ENCODE measurements at places on chromosomes 16 and 17.
A peak's percentile ranks its signal among the peaks of the same experiment; 100 is the strongest.

- DNase-seq = peak; percentile 95
Measured at GRCh38 chr17:781805-782731, at the start of the genes GLOD4 and MRM3. Gene GLOD4, minus strand, starts transcription at chr17:782280. Its CDS starts 25 bp downstream, at chr17:782255. Gene MRM3, plus strand, starts transcription at chr17:782353. Its CDS starts 26 bp downstream, at chr17:782379.

- peak; percentile 48 for DNase-seq
Measured at GRCh38 chr16:85316321-85316919, 204.1 kb upstream of the CIBAR2 start.

- peak; percentile 81 for DNase-seq
Measured at GRCh38 chr16:29900102-29900887, at the start of gene ASPHD1. Gene ASPHD1, plus strand, starts transcription at chr16:29900488. Its CDS starts 484 bp downstream, at chr16:29900972.

GRCh38 chr17:78266231-78266631 lies 34.8 kb downstream of the TMEM235 start:
- no peak for DNase-seq

- DNase-seq = no peak
Measured at GRCh38 chr17:9268546-9268945, 247.2 kb downstream of the NTN1 start.

DNA sequence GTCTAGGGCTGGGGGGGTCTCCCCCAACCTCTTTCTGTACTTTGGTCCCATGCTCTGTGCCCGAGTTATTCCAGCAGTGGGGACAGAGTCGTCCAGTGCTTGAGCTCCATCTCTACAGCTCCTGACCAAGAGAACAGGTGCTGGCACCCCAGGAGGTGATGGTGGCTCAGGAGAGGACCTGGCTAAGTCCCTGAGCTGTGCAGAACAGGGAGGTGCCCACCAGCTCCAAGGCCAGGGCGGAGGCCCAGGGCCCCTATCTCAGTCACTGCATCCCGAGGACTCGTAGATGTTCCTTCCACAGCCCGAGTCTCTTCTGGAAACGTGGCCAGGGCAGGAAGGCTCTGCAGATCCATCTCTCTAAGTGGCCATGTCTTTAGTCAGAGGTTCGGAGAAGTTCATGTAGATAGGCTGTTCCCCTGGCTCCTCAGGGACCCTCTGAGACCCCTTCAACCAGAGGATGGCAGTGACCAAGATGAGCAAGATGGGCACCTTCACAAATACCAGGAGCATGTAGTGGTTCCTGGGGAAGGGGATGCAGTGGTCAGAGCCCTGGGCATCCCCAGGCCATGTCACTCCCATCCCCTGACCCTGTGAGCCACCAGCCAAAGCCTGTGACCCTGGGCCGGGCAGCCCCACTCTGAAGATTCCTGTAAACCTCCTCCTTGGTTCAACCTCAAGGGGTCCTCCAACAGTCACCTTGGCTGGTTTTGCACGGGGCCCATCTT lies 8.7 kb downstream of the CD300LB start:
- DNase-seq = no peak

DNA sequence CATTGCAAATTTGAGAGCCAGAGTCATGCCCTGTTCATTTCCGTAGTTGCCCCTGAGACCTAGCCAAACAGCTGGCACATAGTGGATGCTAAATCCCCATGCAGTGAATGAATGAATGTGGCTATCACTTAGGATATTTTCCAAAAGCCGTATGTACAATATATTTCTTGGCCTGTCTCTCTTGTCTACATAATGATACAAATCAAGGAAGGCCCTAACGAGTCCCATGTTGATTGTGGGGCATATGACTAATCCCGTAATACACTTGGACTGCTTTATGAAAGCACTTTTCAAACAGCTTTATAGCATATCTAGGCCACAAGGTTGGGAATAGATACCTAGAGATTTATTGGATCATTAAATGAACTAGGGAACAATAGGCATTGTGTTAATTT lies 478.0 kb downstream of the SLC39A11 start:
- no peak for DNase-seq

DNA sequence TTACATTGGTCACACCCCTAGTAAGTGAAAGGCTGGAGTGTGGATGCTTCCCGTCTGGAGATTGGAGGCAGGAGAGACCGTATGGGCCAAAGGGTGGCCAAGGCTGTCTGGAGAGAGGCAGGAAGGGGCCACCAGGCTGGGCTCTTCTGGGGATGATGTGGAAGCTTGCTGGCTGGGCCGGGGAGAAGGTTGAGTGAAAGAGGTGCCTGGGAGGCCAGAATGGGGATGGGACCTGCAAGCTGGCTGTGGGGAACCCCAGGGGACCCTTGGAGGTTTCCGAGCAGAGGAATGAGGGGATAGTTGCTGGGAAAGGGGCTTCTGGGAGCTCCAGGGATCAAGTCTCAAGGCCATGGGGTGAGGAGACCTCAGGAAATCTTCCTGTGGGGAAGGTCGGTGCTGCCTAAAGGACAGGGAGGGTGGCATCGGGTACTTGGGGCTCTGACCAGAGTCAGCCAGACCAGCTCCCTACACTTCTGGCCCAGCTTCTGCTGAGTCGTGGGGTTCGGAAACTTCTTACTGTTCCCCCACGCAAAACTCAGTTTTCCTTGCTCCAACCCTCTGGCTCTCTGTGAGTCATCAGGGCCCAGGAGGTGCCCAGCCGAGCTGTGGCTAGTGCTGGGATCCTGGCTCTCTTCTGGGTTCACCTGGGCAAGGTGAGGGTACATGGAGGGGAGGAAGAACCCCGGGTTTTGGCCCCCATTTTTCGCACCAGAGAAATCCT lies 3.1 kb downstream of the MRC2 start:
- no peak for DNase-seq

- no peak for DNase-seq
Measured at GRCh38 chr17:30345527-30346075, 11.7 kb upstream of the TMIGD1 start.

DNA sequence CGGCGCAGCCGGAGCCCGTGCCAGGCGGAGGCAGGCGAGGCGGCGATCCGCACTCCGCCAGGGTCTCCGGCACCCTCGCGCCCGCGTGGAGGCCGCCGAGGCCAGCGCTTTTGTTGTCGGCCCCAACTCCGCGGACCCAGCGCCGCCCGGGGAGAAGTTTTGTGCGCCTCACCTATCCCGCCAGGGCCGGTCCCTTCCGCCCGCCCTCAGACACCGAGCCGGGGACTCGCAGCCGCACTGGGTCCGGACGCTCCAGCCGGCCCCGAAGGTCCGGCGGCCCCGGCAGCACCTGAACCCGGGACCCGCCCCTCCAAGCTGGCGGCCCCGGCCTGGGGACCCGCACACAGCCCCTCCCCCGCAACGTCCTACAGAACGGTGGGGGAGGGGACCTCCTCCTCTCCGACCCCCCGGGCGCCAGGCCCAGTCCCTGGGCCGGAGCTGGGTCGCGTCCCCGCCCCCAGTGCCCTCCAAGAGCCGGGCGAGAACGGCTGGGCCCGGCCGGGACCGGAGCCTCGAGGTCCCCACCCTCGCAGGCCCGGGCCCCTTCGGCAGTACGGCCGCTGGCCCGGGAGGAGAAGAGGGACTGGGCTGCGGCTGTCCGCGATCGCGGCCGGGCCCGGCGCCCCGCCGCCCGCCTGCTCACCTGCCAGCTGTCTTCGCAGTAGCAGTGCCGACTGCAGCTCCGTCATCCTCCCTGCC lies 698 bp downstream of the UBE2G1 start:
- DNase-seq = peak; percentile 42

DNA sequence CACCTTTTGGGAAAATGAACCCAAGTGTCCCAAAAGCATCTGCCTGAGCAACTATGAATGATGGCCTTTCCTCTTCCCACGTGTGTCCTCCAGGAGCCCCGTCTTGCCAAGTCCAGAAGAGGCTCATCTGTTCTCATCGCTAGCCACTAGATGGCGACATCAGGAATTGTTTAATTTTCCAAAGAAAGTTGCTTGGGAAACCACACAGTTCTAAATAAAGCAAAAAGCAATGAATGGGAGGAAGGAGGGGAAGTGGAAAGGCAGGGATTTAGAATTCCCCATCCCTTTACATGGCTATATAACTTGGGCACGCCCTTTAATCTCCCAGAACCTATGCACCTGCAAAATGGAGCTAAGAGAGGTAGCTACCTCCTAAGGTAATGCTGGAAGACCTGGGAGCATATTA lies 9.0 kb upstream of the CDH5 start:
- no peak for DNase-seq

GRCh38 chr17:45413498-45413923 lies 19.2 kb downstream of the ARHGAP27 start:
- no peak for DNase-seq

- no peak for DNase-seq
Measured at GRCh38 chr16:83211711-83212110, 584.9 kb downstream of the CDH13 start.

DNA sequence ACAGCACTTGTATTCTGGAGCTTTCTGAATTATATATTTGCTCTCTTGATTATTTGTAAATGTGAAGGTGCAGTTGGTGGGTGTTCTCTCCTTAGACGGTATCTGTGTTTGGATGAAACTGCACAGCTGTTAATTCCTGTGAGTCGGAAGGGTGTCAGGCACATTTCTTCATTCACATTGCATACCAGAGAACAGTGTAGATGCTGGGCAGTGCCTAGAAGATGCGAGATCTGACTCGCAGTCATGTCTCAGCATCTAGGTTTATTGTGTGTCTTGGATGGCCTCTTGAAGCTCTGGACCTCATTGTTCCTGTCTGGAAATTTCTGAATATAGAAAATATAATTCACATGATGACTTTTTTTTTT lies 61.2 kb downstream of the CLEC16A start:
- no peak for DNase-seq

DNA sequence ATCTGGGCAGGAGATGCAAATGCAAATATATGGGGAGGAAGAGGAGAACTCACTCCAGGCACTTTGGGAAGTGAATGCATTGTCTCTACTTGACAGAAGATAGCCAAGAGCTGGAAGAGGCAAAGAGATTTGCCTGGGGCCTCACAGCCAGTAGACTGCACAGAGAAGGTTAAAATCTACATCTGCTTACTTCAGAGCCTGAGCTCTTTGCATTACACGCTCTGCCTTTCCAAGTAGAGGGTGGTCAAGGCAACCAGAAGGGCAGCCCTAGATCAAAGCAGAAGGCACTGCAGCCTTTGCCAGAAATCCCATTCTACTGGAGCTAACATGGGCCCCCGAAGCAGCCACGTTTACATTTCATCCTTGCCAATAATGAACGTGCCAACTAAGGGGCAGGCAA lies 407.2 kb upstream of the CCL2 start:
- no peak for DNase-seq

Measured in stimulated activated CD4-positive, alpha-beta T cell treated with anti-CD3 and anti-CD28 coated beads, Interleukin-4, amount 100 ng/mL, for 1 hour (primary cell).